SHP77 treated with DMSO at 0.1 percent for 48 hours (cell line): ENCODE measurements at places on chromosomes 12 and 14.

GRCh38 chr14:34055157-34055950, 104.5 kb upstream of the EGLN3 start:
- DNase-seq: no peak

DNA sequence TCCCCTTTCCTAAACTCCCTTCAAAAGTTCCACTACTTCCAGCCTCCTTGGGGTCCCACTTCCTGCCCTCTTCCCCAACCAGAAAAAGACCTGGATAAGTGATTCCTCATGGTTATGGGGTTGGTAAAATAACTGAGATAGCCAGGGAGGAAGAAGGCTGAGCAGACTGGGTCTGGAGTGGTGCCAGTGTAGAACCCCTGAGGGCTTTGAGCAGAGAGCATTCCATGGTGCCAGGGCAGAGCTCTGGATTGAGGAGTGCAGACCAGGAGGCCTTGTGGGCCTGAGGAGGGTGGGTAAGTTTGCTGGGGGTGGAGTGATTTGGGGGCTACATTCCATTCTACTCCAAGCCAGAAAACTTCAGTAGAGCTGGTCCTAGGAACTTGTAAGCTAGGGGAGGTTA, 9.5 kb upstream of the CISTR start:
- DNase-seq: no peak

DNA sequence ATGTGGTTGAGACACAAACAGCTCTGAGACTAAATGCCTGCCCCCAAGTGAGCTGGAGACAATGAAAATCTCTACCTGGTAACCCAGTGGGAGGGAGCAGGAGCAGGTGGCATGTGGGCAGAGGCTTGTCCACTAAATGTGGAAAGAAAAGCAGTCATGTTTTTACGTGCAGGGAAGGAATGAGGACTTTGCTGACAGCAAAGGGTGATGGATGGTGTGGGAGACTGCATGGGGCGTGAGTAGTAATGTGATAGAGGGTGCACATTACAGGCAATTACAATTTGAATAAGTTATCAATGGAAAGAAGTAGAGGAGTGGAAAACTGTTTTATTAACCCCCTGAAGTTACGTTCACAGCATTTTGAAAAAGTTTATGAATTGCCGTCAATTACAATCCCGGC, 176.6 kb downstream of the NRXN3 start:
- DNase-seq: no peak

- no peak for DNase-seq
These were observed 601.5 kb downstream of the KCNH5 start for GRCh38 chr14:62443796-62444195.

GRCh38 chr12:124380796-124381455, 86.0 kb downstream of the RFLNA start:
- no peak for DNase-seq
